ENCODE measurements at places on chromosomes 2 and 18.

DNA sequence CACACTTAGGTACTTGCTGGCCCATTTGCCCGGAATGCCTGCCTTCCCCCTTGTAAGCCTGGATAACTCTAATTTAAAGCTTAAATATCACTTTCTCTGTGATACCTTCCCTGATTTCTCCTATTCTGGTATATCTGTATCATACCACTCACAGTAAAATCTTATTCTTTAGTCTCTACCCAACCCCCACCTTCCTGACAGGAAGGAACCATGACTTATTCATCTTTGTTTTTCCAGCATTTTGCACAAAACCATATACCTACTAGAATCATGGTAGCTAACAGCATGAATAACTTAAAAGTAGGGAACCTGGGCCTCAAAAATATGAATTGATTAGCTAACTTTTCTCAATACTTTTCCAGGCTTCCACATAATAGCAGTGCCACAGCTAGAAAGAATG, 111.5 kb downstream of the GFPT1 start:
- no peak for DNase-seq

- DNase-seq: peak; percentile 24
Measured at GRCh38 chr2:157596992-157597681, 31.5 kb downstream of the ACVR1C start.

DNA sequence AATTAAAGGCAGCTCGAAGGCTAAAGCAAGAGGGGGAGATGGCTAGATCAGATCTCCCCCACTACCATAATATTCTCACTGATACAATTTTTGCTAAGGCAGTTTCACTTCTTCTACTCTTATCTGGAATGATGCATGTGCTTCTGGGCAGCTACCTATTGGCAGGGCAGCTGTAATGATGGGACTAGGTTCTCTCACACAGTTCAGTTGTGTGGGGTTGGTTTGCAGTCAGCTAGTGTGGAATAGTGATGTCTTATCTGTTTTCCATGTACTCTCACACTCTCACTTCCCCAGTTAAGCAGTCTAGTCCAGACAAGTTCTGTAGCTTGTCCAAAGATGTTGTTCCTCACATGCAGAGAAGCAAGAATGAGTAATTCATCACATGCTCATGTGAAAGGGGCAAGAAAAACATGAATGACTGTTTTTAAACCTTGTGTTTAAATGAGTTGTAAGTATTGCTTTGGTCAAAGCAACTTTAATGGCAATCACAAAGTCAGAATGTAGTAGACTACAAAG, 836.1 kb downstream of the CBLN2 start:
- DNase-seq: no peak

- no peak for DNase-seq
Measured at GRCh38 chr2:36356990-36357846, 1.6 kb downstream of the CRIM1 start.
